Naive thymus-derived CD8-positive, alpha-beta T cell (primary cell): ENCODE measurements at places on chromosomes 7 and 10.

DNA sequence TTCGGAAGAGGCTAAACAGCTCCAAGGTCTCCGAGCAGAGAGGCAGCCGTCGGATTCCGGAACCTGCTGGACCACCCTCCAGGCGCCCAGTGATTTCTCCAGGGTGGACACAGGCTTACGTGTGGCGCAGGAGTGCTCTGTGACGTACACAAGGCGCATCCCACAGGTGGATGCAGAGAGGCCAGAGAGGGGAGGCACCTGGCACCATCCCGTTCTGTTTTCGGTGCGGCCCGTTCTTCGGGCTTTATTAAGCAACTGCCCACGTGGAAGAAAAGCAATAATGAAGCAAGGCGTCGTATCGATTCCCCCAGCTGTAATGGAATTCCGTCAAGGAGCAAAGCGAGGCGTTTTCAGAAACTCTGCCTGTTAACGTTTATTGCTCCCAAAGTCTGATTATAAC, 163.6 kb downstream of the PTPRN2 start:
- no peaks in the 10 kb centered on the region for H3K27me3 ChIP-seq
- no peak overlapping the region for H3K27ac ChIP-seq
- H3K4me1 ChIP-seq: no peaks in the 10 kb centered on the region
- no peak overlapping the region for H3K4me3 ChIP-seq
- no peaks in the 10 kb centered on the region for H3K36me3 ChIP-seq

- no peak for DNase-seq
- peak overlapping the region; percentile 100 for H3K27ac ChIP-seq
- no peaks in the 10 kb centered on the region for H3K36me3 ChIP-seq
- peaks cover 56% of the 10 kb centered on the region for H3K4me1 ChIP-seq
Measured at GRCh38 chr10:110833941-110834628, 37.6 kb upstream of the PDCD4 start.

- no peak overlapping the region for H3K4me3 ChIP-seq
- H3K4me1 ChIP-seq: peaks cover 2% of the 10 kb centered on the region
- peaks cover 42% of the 10 kb centered on the region for H3K27me3 ChIP-seq
Measured at GRCh38 chr10:102234888-102235597, 6.3 kb downstream of the PITX3 start.

GRCh38 chr10:122096705-122097104, 107.7 kb downstream of the TACC2 start:
- DNase-seq: no peak
- H3K36me3 ChIP-seq: no peaks in the 10 kb centered on the region
- H3K4me3 ChIP-seq: no peak overlapping the region
- H3K4me1 ChIP-seq: no peaks in the 10 kb centered on the region

- H3K27me3 ChIP-seq: no peaks in the 10 kb centered on the region
- H3K27ac ChIP-seq: no peak overlapping the region
- peaks cover 24% of the 10 kb centered on the region for H3K4me1 ChIP-seq
- no peak overlapping the region for H3K4me3 ChIP-seq
- no peak for DNase-seq
Measured at GRCh38 chr7:1953199-1954190, 279.2 kb downstream of the MAD1L1 start.

DNA sequence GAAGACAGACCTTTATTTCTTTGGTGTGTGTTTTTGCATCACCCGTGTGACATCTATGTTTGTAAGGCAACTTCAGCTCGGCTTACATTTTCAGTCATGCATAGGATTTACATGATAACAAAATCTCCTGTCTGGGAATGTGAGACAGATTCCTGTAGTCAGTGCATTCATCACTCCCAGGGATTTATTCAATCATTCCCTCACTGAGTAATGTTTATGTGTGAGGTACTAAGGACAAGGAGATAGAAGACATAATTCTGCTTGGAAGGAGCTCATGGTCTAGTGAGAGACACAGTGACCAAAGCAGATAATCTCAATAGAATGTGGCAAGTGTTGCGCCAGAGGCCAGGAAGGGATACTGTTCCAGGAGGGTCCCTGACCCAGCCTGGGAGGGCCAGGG, 35.2 kb upstream of the BMPER start:
- DNase-seq: no peak
- H3K27ac ChIP-seq: no peak overlapping the region
- H3K4me1 ChIP-seq: no peaks in the 10 kb centered on the region
- H3K36me3 ChIP-seq: no peaks in the 10 kb centered on the region

DNA sequence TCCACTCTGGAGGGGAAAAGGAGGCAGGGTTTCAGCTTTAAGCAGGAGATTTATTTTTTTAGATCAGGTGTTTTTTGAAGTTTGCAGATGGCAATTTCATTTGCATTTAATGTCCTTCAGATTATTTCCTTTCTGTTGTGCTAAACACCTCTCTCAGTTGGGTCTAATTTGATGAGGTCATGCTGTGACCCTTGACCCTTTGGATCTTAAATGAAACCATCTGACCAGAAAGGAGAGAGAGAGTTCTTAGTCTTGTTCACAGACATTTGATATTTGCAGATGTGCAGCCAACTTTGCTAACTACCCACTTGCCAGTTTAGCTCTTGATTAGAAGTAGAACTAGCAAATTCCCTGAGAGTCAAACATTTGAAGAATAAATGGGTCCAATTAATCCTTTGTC, 101.5 kb upstream of the RAB11FIP2 start:
- H3K27ac ChIP-seq: no peak overlapping the region
- no peak overlapping the region for H3K4me3 ChIP-seq
- H3K27me3 ChIP-seq: peaks cover 12% of the 10 kb centered on the region
- DNase-seq: no peak

GRCh38 chr7:144006029-144006691, 6.0 kb downstream of the OR6B1 start:
- no peak overlapping the region for H3K27ac ChIP-seq
- no peak for DNase-seq
- peaks cover 11% of the 10 kb centered on the region for H3K27me3 ChIP-seq
- no peaks in the 10 kb centered on the region for H3K4me1 ChIP-seq

GRCh38 chr7:111987115-111987826, 218.9 kb downstream of the DOCK4 start:
- no peaks in the 10 kb centered on the region for H3K36me3 ChIP-seq
- peaks cover 13% of the 10 kb centered on the region for H3K27me3 ChIP-seq
- DNase-seq: no peak
- no peak overlapping the region for H3K27ac ChIP-seq
- H3K4me1 ChIP-seq: no peaks in the 10 kb centered on the region

GRCh38 chr10:58179238-58179637, 88.5 kb downstream of the IPMK start:
- H3K27ac ChIP-seq: peak overlapping the region; percentile 15
- H3K4me3 ChIP-seq: no peak overlapping the region
- no peaks in the 10 kb centered on the region for H3K36me3 ChIP-seq
- DNase-seq: no peak
- H3K27me3 ChIP-seq: peaks cover 11% of the 10 kb centered on the region

DNA sequence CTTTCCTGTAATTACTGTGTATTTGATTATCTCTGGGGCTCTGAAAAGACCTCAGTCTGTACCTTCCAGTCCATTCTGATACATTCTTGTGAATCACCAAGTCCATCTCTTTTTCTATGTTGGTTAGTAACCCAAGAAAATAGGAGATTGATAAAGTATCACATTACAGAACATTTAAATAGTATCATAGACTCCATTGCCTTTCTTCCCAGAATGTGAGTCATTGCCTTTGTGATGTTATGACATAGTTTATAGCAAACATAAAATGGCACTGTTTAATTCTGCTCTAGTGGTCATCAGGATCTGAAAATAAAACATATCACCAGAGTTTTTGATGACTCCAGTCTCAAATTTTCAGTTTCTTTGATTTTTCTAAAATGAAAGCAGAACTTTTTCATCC, 78.4 kb downstream of the NRG3 start:
- H3K27me3 ChIP-seq: no peaks in the 10 kb centered on the region
- no peak overlapping the region for H3K4me3 ChIP-seq
- no peaks in the 10 kb centered on the region for H3K36me3 ChIP-seq
- no peak overlapping the region for H3K27ac ChIP-seq
- DNase-seq: no peak
- no peaks in the 10 kb centered on the region for H3K4me1 ChIP-seq

- no peak overlapping the region for H3K4me3 ChIP-seq
- peaks cover 11% of the 10 kb centered on the region for H3K36me3 ChIP-seq
- peaks cover 47% of the 10 kb centered on the region for H3K4me1 ChIP-seq
- peak overlapping the region; percentile 41 for H3K27ac ChIP-seq
Measured at GRCh38 chr10:133391761-133392518, 2.0 kb upstream of the MTG1 start.

DNA sequence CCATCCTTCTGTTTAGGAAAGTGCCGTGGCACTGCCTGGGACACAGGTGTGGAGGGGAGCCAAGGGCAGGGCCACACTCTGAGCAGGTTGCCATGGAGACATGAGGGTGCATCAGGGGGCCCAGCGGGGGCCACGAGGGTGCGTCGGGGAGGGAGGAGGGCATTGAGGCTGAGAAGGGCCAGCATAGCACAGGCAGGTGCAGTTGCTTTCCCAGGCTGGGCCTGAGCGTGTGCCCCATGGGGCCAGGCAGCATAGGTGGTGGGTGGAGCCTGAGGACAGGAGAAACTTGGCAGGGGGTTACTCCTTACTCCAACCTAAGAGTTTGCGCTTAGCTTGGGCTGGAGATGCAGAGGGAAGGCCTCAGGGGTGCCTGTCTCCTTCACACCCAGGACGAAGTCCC, 15.2 kb downstream of the YKT6 start:
- no peaks in the 10 kb centered on the region for H3K27me3 ChIP-seq
- no peak overlapping the region for H3K27ac ChIP-seq
- no peak overlapping the region for H3K4me3 ChIP-seq

DNA sequence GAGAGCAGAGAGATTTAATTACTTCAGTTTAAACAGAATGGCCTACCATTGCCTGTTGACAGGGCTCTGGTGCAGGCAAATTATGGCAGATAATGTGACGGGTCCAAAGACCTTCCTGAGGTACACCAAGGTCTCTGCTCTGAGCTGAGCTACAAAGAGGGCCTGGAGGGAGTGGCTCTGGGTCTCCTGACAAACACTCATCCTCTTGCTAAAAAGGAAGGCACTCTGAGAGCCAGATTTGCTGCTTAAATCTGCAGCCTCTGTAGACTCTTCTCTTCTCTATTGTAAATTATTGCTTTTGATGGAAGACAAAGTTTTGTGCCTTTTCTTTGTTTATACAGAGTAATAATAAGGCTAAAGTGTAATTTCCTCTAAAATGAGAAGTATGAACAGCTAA, 529.5 kb upstream of the FZD8 start:
- H3K27ac ChIP-seq: no peak overlapping the region
- H3K4me1 ChIP-seq: no peaks in the 10 kb centered on the region
- no peak for DNase-seq
- no peak overlapping the region for H3K4me3 ChIP-seq
- no peaks in the 10 kb centered on the region for H3K27me3 ChIP-seq

- no peak overlapping the region for H3K4me3 ChIP-seq
- no peaks in the 10 kb centered on the region for H3K27me3 ChIP-seq
- no peak overlapping the region for H3K27ac ChIP-seq
- H3K36me3 ChIP-seq: no peaks in the 10 kb centered on the region
- no peak for DNase-seq
- H3K4me1 ChIP-seq: no peaks in the 10 kb centered on the region
Measured at GRCh38 chr7:85103962-85104361, 82.9 kb downstream of the SEMA3D start.

GRCh38 chr7:17996442-17997223, 31.0 kb downstream of the PRPS1L1 start:
- H3K27me3 ChIP-seq: no peaks in the 10 kb centered on the region
- no peak for DNase-seq
- no peak overlapping the region for H3K4me3 ChIP-seq

DNA sequence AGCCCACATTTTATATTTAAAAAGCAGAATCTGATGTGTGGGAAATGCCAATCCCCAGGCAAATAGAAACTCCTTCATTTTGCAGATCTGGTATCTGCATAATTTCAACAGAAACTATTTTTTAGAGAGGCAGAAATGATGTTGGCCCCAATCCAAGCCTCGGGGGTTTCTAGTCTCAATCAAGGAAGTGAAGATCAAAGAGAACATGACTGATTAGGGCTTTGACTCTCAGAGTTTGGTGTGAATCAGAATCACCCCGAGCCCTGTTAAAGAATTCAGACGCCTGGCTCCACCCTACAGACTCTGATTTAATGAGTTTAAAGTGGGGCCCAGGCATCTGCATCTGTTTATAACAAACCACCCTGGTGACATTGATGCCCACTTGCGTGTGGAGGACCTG, 36.7 kb upstream of the UBE2H start:
- DNase-seq: peak; percentile 45
- H3K27ac ChIP-seq: no peak overlapping the region
- peak overlapping the region; percentile 36 for H3K4me3 ChIP-seq
- peaks cover 18% of the 10 kb centered on the region for H3K4me1 ChIP-seq
- H3K36me3 ChIP-seq: no peaks in the 10 kb centered on the region
- H3K27me3 ChIP-seq: no peaks in the 10 kb centered on the region

- DNase-seq: no peak
- H3K4me1 ChIP-seq: no peaks in the 10 kb centered on the region
- no peaks in the 10 kb centered on the region for H3K36me3 ChIP-seq
- no peaks in the 10 kb centered on the region for H3K27me3 ChIP-seq
- H3K4me3 ChIP-seq: no peak overlapping the region
Measured at GRCh38 chr7:31516680-31517502, 3.0 kb downstream of the ITPRID1 start.

- H3K4me3 ChIP-seq: no peak overlapping the region
- DNase-seq: no peak
- H3K27ac ChIP-seq: no peak overlapping the region
- no peaks in the 10 kb centered on the region for H3K36me3 ChIP-seq
- no peaks in the 10 kb centered on the region for H3K27me3 ChIP-seq
Measured at GRCh38 chr10:83691791-83692596, 447.3 kb upstream of the GHITM start.

GRCh38 chr10:104831272-104831671, 190.2 kb downstream of the SORCS3 start:
- no peaks in the 10 kb centered on the region for H3K4me1 ChIP-seq
- no peak for DNase-seq
- H3K36me3 ChIP-seq: no peaks in the 10 kb centered on the region
- no peaks in the 10 kb centered on the region for H3K27me3 ChIP-seq
- H3K27ac ChIP-seq: no peak overlapping the region
- no peak overlapping the region for H3K4me3 ChIP-seq

DNA sequence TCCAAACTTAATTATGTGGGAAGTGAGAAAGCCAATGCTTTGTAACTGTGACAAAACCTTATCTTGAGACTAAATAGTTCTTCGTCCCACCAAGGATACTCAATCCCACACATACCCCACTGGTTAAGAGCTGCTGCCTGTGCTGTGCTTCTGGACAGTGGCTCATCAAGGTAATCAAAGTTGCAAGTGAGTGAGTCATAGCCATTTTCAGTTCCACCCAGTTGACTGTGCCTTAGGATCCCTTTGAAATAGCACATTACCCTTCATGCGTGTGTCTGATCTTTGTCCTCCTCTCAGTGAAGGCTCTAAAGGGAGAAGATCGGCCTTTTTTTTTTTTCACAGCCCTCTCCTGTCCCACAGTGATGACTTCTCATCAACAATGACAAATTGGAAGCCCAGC, 706.0 kb upstream of the AUTS2 start:
- no peaks in the 10 kb centered on the region for H3K36me3 ChIP-seq
- DNase-seq: no peak
- no peak overlapping the region for H3K27ac ChIP-seq

- H3K4me3 ChIP-seq: no peak overlapping the region
- no peaks in the 10 kb centered on the region for H3K36me3 ChIP-seq
- no peak for DNase-seq
- no peaks in the 10 kb centered on the region for H3K4me1 ChIP-seq
Measured at GRCh38 chr7:129278688-129279087, 53.9 kb downstream of the AHCYL2 start.
